Activated T-cell treated with anti-CD3 and anti-CD28 coated beads, Interleukin-2, amount 50 U/mL, for 72 hours (primary cell): ENCODE measurements at places on chromosomes 12 and 14. TPM values are rescaled to one million over a fixed set of nuclear protein-coding genes. Genes with fewer than 3 reads are reported as not detected.

HAL gene
- 0.51 TPM for total RNA-seq

DNA sequence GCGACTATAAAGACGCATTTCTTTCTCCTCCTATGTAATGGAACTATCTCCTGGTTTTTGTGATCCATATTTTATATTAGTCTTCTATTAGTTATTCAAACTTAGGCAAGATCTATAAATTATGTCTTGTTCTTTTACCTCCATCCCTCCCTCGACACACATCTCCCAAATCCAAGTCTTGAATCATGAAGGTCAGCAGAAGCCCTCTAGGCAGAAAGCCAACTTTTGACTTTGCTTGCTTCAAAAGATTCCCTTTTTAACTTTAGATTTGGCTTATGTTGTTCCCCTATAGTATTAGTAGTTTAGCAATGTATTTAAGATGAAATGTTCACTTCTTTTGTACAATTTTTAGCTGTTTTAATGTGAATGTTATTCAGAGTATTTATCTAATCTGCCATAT, 689.8 kb downstream of the SLC6A15 start:
- H3K4me3 ChIP-seq, result no peak overlapping the region
- H3K27ac ChIP-seq, result no peak overlapping the region
- no peak for DNase-seq
- no peaks in the 10 kb centered on the region for H3K27me3 ChIP-seq
- H3K4me1 ChIP-seq, result no peaks in the 10 kb centered on the region
- H3K36me3 ChIP-seq, result no peaks in the 10 kb centered on the region

- H3K4me1 ChIP-seq, result peaks cover 47% of the 10 kb centered on the region
- peaks cover 6% of the 10 kb centered on the region for H3K36me3 ChIP-seq
- H3K27me3 ChIP-seq, result no peaks in the 10 kb centered on the region
- no peak overlapping the region for H3K4me3 ChIP-seq
- DNase-seq, result no peak
Measured at GRCh38 chr12:109089683-109090082, 3.6 kb downstream of the ALKBH2 start.

DNA sequence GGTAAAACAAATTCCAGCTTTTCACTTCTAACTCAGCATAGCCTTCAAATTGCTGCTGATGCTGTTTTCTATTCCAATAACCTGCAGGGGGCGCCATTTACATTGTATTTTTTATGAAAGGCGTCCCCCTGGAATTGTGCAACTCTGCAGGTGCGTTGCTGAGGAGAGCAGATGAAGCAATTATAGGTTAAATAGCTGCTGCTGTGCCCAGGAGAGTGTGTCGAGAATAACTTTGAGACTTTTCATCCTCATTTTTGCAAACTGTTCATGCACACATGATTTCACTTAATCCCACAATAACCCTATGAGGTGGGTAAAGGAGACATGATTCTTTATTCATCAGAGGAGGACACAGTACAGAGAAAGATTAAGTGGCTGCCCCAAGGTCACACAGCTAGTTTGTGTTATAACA, 75.7 kb downstream of the MYRFL start:
- no peak overlapping the region for H3K27ac ChIP-seq
- no peaks in the 10 kb centered on the region for H3K36me3 ChIP-seq
- H3K4me3 ChIP-seq, result no peak overlapping the region
- H3K4me1 ChIP-seq, result peaks cover 2% of the 10 kb centered on the region

- H3K4me3 ChIP-seq, result no peak overlapping the region
- H3K36me3 ChIP-seq, result no peaks in the 10 kb centered on the region
- peaks cover 11% of the 10 kb centered on the region for H3K27me3 ChIP-seq
- H3K4me1 ChIP-seq, result no peaks in the 10 kb centered on the region
- no peak for DNase-seq
Measured at GRCh38 chr12:5180496-5180895, 136.8 kb downstream of the KCNA5 start.
